ENCODE measurements at places on chromosomes 2 and 18. TPM values are rescaled to one million over a fixed set of nuclear protein-coding genes. Genes with fewer than 3 reads are reported as not detected.

Gene MC4R
- polyA plus RNA-seq: 0.62 TPM

Gene BZW1
- polyA plus RNA-seq: 163 TPM

Gene SCN1A
- 0.02 TPM for polyA plus RNA-seq

Gene SYT4
- polyA plus RNA-seq: 0.44 TPM

Gene HNMT
- 1.8 TPM for polyA plus RNA-seq

Gene LYPD6
- 8.1 TPM for polyA plus RNA-seq

Gene AMER3
- polyA plus RNA-seq: 0.03 TPM

Gene DLGAP1
- not detected for polyA plus RNA-seq

Gene CD207
- polyA plus RNA-seq: 0.33 TPM

GRCh38 chr2:55363636-55364035 lies 56.0 kb downstream of the CCDC88A start:
- no peak for DNase-seq

GRCh38 chr2:160305081-160305750 lies 105.1 kb upstream of the ITGB6 start:
- no peak for DNase-seq

GRCh38 chr2:167310442-167310841 lies 422.2 kb downstream of the XIRP2 start:
- DNase-seq: no peak

- DNase-seq: no peak
Observed at GRCh38 chr2:42142547-42143184, 26.5 kb upstream of the EML4 start.

- DNase-seq: no peak
Observed at GRCh38 chr2:152910970-152911369, 192.6 kb downstream of the ARL6IP6 start.

GRCh38 chr2:156329927-156330726 lies 2.4 kb downstream of the NR4A2 start:
- DNase-seq: no peak

- DNase-seq: no peak
Observed at GRCh38 chr18:79283929-79284328, 111.8 kb upstream of the NFATC1 start.

GRCh38 chr2:162795312-162795711 lies 43.3 kb downstream of the KCNH7 start:
- DNase-seq: no peak

- no peak for DNase-seq
Observed at GRCh38 chr18:55387139-55387984, 200.6 kb downstream of the TCF4 start.

DNA sequence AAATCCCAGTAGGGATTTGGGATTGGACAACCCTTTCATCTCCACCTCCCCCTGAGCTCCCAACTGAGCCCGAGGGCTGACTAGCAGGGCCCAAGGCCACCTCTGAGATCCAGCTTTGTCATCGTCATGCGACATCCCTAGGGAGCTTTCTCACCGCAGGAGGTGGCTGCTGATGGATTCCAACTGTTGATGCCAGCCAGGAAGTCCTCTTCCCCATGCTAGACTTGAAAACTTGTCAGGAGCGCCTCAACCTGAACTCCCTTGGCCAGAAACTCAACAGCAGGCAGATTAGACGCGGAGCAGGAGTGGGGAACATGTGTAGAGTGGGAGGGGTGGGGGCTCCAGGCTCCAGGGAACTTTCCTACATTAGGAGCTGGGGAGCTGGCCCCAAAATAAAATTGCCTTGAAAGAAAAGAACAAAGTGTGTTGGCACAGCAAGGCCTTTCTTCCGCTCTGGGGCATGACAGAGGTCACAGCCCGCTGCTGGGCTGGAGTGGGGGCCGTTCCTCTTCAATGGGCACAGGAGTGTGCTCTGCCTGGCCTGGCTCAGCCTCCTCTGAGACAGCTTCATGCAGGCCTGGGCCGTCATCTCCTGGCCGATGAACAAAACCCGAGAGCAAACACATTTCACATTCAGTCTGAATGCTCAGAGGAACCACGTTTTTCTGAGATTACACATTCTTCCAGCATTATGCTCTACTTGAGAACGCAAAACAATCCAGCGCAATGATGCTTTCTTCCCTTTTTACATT lies 34.5 kb downstream of the EMILIN2 start:
- DNase-seq: no peak

DNA sequence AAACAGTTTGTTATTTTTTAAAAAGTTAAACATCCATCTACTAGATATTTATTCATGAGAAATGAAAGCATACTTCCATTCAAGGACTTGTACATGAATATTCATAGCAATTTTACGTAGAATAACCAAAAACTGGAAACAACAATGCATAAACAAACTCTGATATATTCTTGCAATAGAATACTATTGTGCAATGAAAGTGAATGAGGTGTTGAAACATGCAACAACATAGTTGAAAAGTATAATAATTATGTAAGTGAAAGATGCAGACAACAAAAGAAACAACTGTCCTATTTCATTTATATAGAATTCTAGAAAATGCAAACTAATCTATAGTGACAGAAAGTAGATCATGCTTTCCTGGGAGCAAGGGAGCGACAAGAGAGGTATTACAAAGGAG lies 206.6 kb upstream of the KLHL29 start:
- no peak for DNase-seq

- no peak for DNase-seq
Observed at GRCh38 chr2:29278966-29279365, 163.8 kb downstream of the CLIP4 start.

GRCh38 chr2:48328942-48329723 lies 200.8 kb upstream of the STON1 start:
- peak; percentile 29 for DNase-seq

GRCh38 chr18:50093366-50094064 lies 101.4 kb downstream of the MYO5B start:
- DNase-seq: no peak

DNA sequence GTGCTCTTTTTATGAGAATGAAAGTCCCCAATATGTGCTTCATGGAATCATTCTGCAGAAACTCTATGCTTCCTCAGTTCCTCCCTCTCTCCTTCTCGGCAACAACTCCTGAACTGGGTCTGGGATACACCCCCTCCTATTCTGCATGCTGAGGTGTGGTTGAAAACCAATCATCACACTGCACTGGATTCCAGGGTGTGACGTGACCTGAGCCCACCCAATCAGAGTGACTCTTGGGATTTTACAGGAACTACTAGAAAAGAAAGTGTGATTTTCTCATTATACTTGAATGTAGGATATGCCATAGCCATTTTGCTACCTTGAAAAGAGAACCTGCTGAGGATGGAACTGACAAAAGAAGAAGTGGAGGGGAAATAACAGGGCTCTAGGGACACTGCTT lies 36.3 kb downstream of the ACVR1 start:
- peak; percentile 29 for DNase-seq

- DNase-seq: no peak
Observed at GRCh38 chr2:219548990-219549389, 5.2 kb downstream of the TMEM198 start.

DNA sequence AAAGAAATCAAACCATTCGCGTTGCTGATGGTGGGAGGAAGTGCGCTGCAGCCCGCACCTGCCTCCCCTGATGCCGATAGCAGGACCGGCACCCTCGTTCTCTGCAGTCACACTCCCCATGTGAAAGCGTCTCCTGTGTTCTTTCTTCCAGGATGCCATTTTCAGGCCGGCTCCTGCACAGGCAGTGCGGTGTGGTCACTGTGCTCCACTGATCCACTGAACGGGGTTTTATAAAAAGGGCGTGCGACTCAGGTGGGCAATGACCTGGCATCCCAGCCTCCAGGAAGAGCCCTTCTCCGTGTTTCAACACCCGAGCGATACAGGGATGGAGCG lies 88.3 kb upstream of the SNTG2 start:
- DNase-seq: no peak

GRCh38 chr2:169093535-169093934 lies 24.2 kb downstream of the DHRS9 start:
- no peak for DNase-seq

- peak; percentile 37 for DNase-seq
Observed at GRCh38 chr2:76808732-76809131, 713.4 kb downstream of the LRRTM4 start.

- no peak for DNase-seq
Observed at GRCh38 chr2:40265602-40266001, 186.3 kb downstream of the SLC8A1 start.

DNA sequence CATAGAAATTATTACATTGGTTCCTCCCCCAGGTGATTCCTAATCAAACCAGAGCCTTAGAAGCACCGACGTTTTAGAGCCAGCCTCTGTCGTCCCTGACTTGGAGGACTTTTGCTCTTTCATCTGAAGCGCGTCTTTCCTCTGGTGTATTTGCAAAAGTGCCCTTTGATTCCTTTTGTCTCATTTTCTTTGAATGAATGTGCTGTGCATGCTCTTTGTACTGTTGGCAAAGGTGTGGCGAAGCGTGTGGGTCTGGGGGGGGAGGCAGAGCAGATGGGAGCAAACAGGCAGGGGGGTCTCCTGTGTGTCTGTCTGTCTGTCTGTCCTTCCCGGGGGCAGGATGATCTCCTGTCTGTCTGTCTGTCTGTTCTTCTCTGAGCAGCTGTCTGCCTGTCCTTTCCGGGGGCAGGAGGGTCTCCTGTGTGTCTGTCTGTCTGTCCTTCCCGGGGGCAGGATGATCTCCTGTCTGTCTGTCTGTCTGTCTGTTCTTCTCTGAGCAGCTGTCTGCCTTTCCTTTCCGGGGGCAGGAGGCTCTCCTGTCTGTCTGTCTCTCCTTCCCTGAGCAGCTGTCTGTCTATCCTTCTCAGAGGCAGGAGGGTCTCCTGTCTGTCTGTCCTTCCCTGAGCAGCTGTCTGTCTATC lies 205.5 kb upstream of the MYT1L start:
- DNase-seq: no peak

DNA sequence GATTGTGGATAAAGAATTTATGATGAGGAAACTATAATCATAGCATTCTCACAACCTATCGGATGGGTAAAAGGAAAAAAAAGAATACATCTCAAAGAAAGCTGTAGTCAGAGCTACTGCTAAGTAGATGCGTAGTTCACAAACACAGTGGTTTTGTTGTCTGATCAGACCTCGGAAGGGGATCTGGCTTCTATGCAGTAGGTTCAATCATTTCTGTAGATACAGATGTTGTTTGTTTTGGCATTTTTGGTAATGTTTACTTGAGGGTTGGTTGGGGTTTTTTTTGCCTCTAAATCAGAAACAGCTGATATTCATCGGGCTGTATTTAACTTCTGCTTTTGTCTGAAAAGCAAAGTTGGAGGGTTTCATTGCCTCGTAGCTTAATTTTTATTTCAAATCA lies 42.1 kb downstream of the NPAS2 start:
- DNase-seq: no peak

- no peak for DNase-seq
Observed at GRCh38 chr18:56756966-56757365, 105.8 kb downstream of the WDR7 start.

GRCh38 chr2:33033606-33034081 lies 86.9 kb downstream of the LTBP1 start:
- DNase-seq: peak; percentile 39

- DNase-seq: no peak
Observed at GRCh38 chr2:31049264-31049663, 89.0 kb downstream of the GALNT14 start.

- DNase-seq: no peak
Observed at GRCh38 chr2:10027660-10028330, 15.6 kb upstream of the KLF11 start.

DNA sequence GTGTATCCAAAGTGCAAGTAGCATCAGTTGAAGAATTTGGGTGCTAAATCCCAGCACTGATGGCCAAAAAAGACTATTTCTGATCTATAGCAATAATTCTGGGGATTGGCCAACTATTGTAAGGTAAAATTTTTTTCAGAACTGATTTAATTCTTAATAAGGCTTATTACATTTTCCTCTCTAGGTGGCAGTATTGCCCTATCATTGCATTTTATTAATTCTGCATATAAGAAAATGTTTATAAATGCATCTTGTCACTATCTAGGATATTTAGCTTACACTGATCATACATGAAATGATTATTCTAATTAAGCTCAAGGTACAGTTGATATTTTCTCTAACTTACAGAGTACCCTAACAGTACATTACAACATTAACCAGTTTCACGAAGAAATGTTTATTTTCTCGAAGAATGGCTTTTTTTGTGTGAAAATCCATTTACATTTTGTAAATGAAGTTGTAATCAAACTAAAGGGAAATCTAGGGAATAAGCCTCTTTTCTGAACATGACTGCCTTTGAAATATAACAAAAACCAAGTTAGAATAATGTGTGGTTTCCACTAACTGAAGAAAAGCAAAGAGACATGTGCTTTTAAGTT lies 11.0 kb downstream of the TTN start:
- DNase-seq: peak; percentile 32

DNA sequence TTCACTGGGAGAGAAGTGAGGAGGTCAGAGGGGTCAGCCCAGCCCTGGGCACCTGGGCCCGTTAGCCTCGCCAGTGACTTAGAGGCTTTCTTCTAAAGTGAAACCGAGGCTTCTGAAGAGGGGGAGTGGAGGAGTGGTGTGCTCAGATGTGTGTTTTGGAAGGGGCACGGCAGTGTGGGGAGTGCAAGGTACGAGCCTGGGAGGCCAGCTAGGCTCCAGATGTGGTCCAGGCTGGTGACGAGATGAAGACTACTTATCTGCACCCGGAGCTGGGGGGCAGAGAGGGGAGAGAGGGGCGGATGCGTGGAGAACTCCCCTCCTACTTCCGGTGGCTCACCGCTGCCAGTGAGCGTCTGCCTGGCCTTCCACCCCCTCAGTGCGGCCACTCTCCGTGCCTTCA lies 371.3 kb upstream of the HS6ST1 start:
- DNase-seq: no peak

- DNase-seq: no peak
Observed at GRCh38 chr2:69992310-69993047, 31.0 kb upstream of the ASPRV1 start.

- DNase-seq: no peak
Observed at GRCh38 chr2:68766376-68766845, 31.8 kb downstream of the ARHGAP25 start.

GRCh38 chr2:55051026-55051866 lies 995 bp upstream of the RTN4 start:
- peak; percentile 50 for DNase-seq

GRCh38 chr2:107132070-107132469 lies 246.1 kb upstream of the ST6GAL2 start:
- DNase-seq: no peak

DNA sequence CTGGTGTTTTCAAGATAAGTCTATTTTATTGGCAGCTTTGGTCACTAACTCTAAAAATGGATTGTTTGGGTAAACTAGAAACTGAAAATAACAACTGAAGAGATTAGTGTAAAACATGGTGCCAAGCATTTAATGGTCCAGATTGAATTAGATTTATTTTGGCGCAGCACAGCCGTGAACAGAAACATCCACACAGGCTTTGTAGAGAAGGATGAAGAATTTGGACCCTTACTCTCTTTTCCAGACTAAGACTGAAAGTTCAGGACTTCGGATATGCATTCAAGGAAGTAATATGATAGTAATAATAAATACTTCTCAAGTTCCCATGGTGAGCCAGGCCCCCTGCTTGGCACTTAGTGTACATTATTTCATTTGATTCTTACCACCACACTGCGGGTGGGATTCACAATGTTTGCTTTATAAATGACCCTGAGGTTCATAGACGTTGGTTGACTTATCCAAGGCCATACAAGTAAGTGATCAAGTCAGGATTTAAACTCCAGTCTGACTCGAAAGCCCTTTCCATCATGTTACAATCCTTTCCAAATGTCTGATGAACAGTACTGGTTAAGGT lies 54.2 kb upstream of the ITGB6 start:
- DNase-seq: no peak
